NCI-H226 (cell line): ENCODE measurements at places on chromosomes 3 and 15.

DNA sequence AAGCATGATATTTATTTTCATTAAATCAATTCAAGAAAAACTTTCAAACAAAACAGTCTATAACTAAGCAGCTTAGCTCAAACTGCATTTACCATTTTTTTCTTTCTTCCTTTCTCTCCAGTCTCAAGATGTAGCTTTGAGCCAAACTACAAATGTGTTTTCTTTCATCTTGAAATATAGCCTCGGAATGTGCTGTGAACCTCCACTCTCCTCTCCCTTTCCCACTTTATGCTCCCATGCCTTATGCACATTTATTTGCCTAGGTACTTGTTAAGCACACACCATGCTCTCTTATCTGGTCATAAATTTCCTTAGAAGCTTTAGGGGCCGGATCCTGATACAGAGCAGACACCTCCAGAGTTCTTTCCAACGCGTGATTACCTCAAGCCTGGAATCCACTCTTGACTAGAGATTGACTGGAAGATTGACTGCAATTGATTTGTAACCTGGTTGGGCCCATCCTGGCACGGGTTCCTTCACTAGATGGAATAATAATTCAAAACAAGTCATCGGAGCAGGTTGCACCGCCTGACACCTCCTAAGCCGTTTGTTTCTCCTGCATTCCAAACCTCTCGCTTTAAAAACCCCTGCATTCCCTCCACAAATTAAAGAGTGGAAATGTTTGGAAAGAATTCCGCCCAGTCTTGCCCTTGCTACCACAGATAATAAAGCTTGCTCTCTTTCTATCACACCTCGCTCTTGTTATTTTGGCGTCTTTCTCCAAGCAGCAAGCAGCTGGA lies 344.7 kb downstream of the CHL1 start:
- DNase-seq, result no peak

GRCh38 chr15:66224946-66225345 lies 28.6 kb downstream of the MEGF11 start:
- DNase-seq, result no peak

- DNase-seq, result no peak
Measured at GRCh38 chr3:50575372-50575771, 6.0 kb downstream of the HEMK1 start.

- no peak for DNase-seq
Measured at GRCh38 chr3:141233457-141234161, 2.0 kb downstream of the PXYLP1 start.

DNA sequence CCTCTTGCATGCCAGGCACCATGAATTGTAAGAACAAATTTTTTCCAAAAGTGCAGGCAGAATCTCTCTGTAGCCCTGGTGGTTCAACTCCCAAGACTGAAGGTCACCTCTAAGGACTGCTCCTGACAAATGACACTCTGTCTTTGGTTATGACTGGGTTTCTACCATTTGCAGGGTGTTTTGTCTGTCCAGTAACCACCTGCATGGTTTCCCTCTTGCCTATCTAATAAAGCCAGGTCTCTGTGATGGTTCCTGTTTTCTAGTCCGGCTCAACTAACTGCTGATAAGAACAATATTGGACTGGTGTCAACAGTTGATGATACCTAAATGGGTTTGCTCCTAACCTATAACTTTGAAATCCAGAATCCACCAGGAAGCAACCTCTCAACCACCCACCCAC lies 43.7 kb downstream of the ATP8B4 start:
- no peak for DNase-seq

GRCh38 chr3:112136046-112136445 lies 3.0 kb upstream of the GCSAM start:
- no peak for DNase-seq

DNA sequence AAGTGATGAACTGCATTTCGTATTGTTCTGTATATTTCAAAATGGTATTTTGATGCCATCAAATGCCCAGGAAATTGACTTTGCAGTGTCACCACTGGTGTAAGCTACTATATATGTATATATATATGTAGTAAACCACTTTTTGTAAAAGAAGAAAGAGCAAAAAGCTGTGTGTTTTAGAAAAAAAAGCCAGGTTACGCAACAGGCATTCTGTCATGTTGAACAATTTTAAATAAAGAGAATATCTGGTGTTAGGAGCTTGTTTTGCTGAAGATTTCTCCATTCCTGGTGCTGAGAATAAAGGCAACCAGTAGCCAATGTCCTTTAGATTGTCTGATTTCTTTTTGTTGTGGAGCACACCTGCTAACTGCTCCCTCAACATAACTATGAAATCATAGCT lies 3.7 kb upstream of the ABHD10 start:
- DNase-seq, result no peak

DNA sequence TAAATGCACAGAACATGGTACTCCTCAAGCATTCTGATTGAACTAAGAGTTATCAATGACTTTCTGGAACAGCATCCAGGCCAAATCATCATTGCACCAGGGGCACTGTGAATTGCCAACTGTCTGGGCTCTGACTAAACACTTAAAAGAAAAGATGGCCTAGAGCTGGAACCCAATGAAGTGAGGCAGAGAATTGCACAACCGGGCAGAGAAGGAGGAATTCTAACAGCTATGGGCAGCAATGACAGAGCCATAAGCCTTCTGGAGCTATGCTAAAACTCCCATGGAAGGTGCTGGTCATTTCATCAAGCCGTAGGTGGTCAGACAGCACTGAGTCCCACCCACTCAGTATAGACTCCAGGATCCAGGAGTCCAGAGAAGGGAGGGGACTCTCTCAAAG lies 48.1 kb upstream of the OXTR start:
- DNase-seq, result no peak

- no peak for DNase-seq
Measured at GRCh38 chr15:55246567-55246966, 43.0 kb downstream of the RAB27A start.

- DNase-seq, result no peak
Measured at GRCh38 chr3:62249855-62250543, 123.4 kb downstream of the FEZF2 start.

GRCh38 chr3:105145511-105145910 lies 221.2 kb upstream of the ALCAM start:
- DNase-seq, result no peak

DNA sequence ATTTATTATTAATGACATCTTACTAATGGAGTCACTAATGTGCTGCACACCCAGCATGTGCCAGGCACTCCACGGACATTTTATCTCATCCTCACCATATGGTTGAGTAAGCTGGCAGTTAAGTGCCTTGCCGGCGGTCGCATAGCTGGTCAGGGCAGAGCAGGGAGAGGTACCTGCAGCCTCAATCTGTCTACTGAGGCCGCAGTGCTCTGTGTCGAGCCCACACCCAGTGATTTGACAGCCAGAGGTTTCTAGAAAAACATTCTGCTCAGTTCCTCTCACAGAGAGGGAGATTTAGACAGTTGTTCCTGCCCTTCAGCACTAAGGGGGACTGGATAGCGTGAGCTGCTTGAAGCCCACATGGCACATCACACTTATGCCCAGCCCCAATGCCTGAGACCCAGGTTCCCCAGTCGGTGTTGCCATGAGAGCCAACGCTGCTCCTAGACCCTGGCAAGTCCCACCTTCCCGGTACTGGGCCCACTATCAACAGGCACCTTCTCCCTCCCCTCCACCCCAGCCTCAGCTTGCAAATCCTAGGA lies 2.6 kb downstream of the LIPC start:
- DNase-seq, result no peak

- DNase-seq, result no peak
Measured at GRCh38 chr15:40746916-40747418, 8.1 kb downstream of the RMDN3 start.

DNA sequence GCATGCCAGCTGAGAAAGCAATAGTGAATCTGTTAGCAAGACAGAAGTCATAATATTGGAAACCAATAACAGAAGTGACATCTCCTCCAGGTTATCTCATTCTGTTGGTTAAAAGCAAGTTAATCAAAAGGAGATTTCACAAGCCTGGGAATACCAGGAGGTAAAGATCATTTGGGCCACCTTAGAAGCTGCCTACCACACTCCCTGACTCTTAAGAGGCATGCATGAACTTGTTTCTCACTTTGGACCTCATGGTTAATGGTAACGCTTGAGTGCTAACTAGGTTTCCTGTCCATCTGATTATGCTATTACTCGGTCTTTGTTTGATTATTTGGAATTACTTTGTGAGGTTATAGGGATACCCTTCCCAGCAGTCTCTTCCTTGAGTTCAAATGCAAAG lies 650.8 kb upstream of the SGO1 start:
- no peak for DNase-seq

GRCh38 chr15:84828086-84828908 lies 11.1 kb downstream of the ALPK3 start:
- DNase-seq, result no peak

- DNase-seq, result no peak
Measured at GRCh38 chr15:99987119-99987506, 253.9 kb upstream of the LYSMD4 start.

DNA sequence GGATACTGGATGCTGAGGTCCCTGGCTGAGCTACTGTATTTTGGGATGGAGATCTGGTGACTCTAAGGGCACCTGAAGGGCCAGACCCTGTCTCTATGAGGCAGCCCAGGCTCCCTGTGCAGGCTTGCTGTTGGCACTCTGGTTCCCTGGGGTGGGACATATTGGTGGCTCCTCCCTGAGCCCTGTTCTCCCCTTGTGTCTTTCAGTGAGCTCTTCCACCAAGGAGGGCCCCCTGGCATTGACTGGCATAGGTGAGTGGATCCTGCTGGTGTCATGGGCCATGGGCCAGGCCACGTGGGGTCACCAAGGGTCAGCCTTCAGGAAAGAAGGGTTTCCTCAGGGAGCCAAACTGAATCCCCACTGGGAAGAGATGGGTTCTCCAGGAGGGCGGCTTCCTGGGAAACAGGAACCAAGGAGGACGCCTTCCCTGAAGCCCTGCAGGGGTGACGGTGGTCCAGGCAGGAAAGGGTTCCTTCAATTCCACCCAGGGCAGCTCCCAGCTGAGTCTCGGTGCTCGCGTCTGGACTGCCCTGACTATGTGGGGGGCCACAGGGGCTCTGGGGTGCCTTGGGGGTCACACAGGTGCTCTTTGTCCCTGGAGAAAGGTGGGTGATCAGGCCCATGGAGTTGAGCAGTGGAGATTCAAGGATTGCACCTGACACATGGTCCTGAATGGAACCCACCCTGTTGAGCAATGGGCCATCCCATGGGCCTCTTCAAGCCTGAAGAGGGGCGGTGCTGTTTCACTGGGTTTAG lies 220.4 kb downstream of the SNRPN start:
- no peak for DNase-seq

GRCh38 chr3:94693997-94694640 lies 631.3 kb downstream of the NSUN3 start:
- no peak for DNase-seq

DNA sequence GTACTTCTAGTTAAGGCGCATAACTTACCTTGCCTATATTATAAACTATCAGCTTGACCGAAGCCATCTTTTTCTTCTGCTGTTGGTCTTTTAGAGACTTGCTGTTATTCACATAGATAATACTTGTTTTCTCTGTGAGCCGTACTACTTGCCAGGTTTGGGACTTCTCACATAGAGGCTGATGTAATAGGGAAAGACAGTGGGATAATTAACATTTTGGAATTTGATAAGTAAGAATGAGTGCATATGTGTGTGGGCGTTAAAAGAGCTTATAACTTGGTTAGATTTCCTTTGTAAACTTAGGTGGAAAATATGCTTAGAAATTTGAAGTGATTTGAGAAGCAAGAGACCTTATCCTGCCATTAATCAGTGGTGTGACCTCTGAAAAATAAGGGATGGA lies 47.8 kb downstream of the FNDC3B start:
- DNase-seq, result no peak
